NCI-H526 (cell line): ENCODE measurements at places on chromosomes 5 and 9.

DNA sequence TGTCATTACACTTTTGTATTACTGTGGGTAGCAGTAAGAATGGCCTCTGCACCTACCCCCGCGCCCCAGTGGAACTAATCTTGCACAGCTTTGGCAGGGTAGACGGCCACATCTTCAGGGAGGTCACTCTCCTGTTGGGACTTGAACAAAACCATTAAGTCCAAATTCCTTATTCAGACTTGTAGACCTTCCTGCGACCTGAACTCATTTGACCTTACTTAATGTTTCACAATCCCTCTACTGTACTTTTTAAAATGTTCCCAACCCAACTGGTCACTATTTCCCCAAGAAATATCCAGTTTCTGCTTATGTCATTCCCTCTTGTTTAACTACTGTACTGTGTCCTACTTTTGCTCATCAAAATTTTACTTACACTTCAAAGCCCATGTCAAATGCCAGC, 5.3 kb upstream of the FAM120AOS start:
- DNase-seq = no peak

DNA sequence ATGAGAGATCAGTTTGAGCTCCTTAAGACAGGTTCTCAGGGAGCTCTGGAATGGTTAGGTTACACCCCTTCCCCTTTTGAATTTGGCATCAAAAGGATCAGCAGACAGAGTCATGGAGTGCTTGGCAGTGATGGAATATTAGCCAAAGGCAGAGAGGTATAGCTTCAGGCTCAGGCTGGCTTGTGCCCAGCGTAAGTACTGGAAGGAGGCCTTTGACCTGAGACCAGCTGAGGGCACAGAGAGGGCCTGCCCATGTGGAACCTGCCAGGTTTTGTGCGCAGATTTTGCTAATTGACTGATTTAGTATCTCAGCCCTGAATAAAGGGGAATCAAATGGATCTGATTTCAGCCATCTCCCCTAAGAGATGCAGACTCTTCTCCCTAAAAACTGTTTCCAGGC, 81.5 kb downstream of the RGS3 start:
- DNase-seq = no peak

GRCh38 chr9:128164307-128164885, 4.3 kb downstream of the BBLN start:
- DNase-seq = no peak

DNA sequence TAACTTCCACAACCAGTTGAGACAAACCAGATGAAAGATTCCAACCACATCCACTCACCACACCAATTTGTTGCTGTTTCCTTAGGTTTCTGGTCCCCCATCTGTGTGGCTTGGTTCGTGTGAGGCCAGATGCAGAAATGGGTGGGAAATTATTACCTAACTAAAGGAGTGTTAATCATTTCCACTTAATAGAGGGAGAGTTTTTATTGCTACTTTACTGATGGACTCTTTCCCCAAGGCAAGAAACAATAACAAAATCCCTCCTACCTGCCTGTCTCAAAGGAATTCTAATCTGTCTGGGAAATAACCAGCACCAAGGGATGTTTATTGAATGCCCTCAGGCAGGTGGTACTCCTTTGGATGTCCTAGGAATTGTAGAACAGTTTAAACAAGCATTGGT, 76.3 kb downstream of the TMEM167A start:
- DNase-seq = no peak

GRCh38 chr9:33049680-33050361, 24.7 kb downstream of the DNAJA1 start:
- DNase-seq = no peak

GRCh38 chr5:59058969-59059687, 476.3 kb downstream of the RAB3C start:
- no peak for DNase-seq

DNA sequence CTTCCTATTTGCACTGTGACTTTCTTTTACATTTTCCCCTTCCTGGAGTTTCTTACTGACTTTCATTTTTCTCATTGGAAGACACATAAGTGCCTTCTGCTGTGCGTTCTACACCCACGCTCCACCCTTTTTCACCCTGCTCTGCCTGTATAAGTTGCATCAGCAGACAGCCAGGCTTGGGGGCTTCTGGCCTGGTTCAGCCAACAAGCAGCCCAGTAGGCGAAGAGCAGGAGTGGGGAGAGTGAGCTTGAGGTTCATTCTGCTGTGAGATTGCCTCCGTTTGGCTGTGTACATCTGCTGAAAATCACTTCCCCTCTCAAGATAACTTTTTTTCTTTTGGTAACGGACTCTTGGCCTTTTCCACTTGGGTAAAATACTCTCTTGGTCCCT, 38.4 kb downstream of the RASGRF2 start:
- DNase-seq = no peak

DNA sequence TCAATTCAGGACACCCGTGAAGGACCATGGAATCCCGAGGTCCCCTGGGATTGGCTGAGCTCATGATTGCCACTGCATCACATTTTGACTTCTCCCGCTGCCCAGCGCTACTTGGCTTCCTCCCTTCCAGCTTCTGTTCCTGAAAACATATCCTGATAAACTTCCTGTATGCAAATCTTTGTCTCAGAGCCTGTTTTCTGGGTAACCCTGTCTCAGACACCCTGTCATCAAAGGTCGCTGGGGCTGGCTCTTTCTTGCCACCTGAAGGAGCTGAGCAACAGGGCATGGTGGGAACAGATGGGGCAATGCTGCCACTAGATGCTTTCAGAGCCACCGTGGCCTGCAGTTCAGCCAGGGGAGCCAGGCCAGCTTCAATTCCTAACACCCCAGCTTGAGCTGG, 154.3 kb upstream of the TBC1D2 start:
- DNase-seq = no peak

- DNase-seq = no peak
Observed at GRCh38 chr5:61623401-61624069, 291.5 kb downstream of the ZSWIM6 start.

DNA sequence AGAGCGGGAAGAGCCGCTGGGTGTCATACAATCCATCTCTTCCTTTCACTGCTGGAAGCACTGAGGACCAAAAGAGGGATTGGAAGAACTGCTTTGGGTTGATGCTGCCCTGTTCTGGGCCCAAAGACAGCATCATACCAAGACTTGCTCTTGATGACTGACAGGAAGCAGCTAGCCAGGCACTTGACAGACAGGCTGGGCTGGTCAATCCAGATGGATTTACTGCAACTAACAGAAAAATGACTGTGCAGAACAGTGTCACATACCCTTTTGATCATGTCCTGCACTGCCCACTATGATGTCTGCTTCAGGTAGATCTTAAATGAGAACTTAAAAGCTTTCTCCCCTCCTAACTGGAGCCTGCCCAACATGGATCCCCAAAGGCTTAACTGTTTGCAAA, 157.6 kb downstream of the CRB2 start:
- DNase-seq = no peak

DNA sequence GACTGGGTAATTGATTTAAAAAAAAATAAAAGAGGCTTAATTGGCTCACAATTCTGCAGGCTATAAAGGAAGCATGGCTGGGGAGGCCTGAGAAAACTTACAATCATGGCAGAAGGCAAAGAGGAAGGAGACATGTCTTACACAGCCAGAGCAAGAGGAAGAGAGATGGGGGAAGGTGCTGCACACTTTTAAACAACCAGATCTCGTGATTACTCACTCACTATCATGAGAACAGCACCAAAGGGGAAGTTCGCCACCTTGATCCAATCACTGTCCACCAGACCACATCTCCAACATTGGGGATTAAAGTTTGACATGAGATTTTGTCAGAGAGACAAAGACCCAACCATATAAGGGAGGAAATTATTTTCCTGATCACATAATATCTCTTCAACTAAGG, 138.8 kb upstream of the NR4A3 start:
- DNase-seq = no peak

DNA sequence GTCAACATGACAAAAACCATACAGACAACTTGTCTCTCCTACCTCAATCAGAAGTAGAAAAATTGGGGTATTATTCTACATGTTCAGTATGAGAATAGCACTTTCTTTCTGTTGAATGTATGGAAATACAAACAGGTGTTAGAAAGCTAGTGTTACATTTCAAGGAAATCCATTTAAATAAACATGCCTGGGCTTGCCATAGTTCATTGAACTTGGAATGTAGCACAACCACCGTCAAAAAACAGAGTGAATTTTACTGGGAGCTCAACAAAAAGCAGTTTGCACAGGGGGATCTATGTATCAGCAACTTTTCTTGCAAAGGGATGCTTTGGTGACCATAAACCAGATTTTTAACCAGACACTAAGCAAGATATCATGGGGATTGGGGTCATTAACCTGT, 307.9 kb upstream of the SMARCA2 start:
- peak; percentile 91 for DNase-seq

- no peak for DNase-seq
Observed at GRCh38 chr9:77020413-77021290, 1.2 kb downstream of the FOXB2 start.

DNA sequence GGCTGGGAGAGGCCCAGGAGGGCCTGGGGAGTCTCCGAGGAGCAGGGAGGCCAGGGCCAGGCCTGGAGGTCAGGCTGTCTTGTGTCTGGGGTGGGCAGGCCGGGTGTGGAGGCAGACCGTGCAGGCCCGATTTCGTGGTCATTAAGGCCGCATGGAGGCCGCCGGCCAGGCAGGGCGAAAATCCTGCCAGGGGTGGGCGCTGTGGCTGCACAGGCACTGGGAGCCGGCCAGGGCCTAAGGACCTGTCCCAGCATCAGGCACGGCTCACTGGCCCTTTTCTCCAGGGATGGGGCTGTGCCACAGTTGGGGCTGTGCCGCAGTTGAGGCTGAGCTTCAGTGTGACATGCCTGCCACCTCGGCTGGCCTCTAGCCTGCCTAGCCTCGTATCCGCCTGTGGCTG, 35.9 kb downstream of the ASS1 start:
- no peak for DNase-seq

DNA sequence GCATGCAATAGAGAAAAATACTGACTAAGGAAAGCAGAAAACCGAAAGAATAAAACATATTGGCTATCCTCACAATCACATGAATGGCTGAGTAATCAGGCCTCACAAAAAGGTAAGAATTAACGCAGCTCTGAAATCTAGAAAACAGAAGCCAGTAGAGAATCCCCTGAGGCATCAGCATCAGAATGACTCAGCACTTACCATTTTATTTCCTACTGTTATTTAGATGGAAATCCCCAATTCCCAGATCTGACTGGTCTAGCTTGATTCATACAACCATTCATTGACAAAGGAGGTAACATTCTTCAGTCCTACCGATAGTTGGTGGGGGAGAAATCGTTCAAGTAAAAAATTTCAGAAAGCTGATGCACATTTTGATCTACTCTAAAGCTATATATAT, 1408.4 kb upstream of the WWC1 start:
- DNase-seq = no peak

GRCh38 chr5:59923465-59923864, 29.9 kb upstream of the PDE4D start:
- no peak for DNase-seq

GRCh38 chr5:157232706-157233105, 33.2 kb upstream of the CYFIP2 start:
- DNase-seq = no peak

GRCh38 chr5:138139781-138140090, 508 bp upstream of the NME5 start:
- DNase-seq = no peak

- peak; percentile 49 for DNase-seq
Observed at GRCh38 chr5:132496631-132497487, 6.3 kb upstream of the IRF1 start.

DNA sequence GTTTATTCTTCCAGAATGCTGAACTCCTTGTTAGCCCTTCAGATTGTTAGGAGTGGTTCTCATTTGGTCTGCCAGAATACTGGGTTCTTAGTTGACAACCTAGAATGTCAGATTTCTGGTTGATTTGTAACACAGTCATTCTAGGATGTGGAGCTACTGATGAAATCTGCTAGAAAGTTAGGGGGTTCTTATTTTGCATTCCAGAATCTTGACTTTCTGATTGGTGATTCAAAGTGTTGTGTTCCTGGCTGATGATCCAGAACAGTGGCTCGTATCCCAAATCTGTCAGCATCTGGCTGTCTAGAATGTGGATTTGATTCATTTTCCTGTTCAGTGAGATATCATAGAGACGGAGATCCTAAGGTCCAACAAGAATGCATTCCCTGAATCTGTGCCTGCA, 21.9 kb downstream of the PTGS1 start:
- DNase-seq = no peak

- DNase-seq = no peak
Observed at GRCh38 chr5:174409070-174409469, 315.3 kb upstream of the MSX2 start.

- no peak for DNase-seq
Observed at GRCh38 chr5:35671541-35672295, 54.1 kb downstream of the SPEF2 start.

DNA sequence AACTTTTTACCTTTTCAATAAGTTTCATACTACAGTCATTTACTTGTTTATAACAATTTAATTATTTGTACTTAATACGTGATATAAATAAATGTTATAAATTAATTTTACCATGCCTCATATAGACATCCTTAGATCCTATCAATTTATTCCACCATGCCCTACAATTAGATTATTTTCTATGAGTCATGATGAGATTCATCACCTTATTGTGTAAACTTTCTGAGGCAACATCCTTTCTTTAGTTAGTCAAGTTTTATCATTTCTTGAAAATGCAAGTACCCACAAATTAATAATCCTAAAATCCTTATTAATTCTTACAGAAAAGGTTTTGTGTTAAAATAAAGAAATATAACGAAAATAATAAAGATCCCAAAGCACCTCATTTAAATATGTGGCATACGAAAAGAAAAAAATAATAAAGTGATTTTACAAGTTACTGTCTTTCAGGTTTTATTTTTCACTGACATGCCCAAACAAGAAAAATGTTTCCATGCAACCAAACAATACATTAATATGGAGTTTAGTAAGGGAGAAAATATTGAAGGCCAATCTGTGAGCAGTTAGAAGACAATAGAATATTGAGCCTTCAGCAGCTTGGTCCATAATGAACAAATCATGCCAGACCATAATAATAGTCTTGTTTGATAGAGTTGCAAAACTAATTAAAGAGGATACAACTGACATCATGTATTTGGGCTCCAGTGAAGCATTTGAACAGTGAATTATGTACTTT, 188.7 kb upstream of the MRPS30 start:
- no peak for DNase-seq

DNA sequence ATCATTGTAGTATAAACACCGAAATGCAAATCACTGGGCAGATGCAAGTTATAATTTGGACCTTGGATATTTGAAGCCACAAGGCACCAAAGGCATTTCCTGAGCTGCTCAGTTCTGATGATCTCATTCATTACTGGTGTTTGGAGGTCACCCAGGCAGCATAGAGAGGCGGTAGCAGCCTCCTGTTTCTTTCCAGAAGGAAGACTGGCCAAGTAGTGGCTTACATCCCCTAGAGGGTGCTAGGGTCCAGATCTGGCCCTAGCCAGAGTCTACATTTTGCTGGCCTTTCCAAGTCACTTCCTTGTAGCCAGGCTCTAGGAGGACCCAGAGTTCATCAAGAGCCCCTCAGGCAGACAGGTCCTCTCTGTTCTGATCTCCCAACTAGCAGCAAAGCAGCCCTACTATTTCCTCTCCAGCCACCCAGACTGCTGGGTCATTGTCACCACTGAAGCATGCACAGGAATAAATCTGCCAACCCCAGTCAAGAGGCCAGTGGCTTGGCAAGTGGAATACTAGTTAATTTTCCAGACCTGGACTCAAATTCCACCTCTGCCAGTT, 33.4 kb upstream of the TTC1 start:
- no peak for DNase-seq

GRCh38 chr5:31854181-31855133, 215.5 kb downstream of the PDZD2 start:
- no peak for DNase-seq

- no peak for DNase-seq
Observed at GRCh38 chr9:29100762-29101161, 1527.5 kb upstream of the C9orf72 start.

- no peak for DNase-seq
Observed at GRCh38 chr9:14479163-14479560, 165.2 kb upstream of the NFIB start.
